ENCODE measurements at places on chromosomes 2 and 18.

DNA sequence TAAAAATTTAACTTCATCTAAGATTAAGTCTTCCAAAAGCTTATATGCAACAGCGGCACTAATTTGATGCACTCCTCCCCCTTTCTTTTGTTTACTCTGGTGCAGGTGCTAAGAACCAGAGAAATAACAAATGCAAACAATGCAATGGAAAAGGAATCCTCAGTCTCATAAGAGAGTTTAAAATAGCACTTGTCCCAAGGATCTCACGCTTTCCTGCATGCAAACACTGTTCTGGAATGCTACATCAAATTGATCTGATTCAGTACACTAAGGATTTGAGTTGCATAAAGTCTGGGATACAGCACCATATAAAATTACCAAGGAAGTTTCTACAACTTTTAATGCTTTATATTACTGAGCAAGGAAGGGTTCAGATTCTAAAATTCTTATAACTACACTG lies 50.5 kb downstream of the SEPTIN10 start:
- no peak for DNase-seq

DNA sequence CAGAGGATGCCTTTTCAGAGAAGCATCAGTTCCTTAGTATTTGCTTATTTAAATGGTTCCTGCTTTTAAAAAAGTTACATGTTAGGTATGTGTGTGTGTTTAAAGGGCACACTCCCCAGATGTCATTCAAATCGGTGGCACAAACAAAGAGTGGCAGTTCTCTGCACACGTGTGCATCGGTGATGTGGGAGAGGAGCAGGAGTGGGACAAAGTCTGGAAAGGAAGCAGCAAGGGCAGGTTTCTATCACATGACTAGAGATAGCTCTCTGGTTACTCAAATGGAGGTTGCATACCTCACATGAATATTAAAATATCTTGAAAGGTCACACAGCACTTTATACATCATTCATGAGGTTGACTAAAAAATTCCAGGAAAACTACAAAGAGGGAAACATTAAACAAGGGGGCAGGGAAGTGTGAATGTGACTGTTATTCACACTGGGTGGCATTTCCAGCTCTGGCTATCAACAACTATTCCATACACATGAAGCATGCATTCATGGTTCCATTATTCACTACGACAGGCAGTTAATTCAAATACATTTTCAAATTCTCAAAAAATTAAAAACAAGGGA lies 64.7 kb downstream of the SEPTIN10 start:
- DNase-seq, result no peak

DNA sequence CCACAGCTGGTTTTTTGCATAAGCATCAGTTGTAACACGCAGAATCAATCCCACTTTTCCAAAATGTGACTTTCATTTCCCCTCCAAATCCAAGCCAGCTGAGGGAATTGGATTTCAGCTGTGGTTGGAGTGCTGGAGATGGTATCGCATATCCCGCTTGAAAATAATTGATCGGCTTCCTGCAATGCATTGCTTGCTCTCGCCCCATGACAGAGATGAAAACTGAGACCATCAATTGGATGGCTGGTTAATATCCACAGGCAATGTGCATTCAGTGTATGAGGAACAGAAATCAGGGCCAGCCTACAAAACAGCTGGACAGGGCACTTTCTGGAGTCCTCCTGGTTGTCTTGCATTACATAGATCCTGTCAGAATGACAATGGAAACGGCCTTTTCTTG lies 135.3 kb downstream of the MAIP1 start:
- DNase-seq, result no peak

- no peak for DNase-seq
Measured at GRCh38 chr18:26429535-26430226, 118.7 kb downstream of the KCTD1 start.

- no peak for DNase-seq
Measured at GRCh38 chr2:58903427-58903826, 662.3 kb upstream of the FANCL start.

- no peak for DNase-seq
Measured at GRCh38 chr2:200258881-200259576, 47.5 kb upstream of the SPATS2L start.

GRCh38 chr2:7927691-7928090 lies 754.2 kb upstream of the ID2 start:
- no peak for DNase-seq

DNA sequence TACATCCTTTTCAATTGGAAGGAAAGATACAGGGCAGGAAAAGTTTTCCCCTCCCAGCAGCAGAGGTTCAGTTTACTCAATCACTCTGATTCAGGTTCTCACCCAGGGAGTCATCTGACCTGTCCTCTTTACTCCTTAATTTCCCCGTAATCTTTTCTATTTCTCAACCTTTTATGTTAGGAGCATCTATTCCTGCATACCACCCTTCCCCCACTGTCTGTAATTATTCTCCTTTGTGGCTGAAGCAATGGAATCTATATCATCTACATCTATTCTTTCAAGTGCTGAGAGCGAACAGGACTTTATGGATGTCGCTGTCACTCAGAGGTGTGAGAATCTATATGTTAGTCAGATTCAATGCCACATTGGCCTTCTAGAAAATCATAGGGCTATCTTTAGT lies 175.2 kb downstream of the NOL4 start:
- no peak for DNase-seq

- DNase-seq, result no peak
Measured at GRCh38 chr2:11387843-11388242, 43.4 kb upstream of the ROCK2 start.

DNA sequence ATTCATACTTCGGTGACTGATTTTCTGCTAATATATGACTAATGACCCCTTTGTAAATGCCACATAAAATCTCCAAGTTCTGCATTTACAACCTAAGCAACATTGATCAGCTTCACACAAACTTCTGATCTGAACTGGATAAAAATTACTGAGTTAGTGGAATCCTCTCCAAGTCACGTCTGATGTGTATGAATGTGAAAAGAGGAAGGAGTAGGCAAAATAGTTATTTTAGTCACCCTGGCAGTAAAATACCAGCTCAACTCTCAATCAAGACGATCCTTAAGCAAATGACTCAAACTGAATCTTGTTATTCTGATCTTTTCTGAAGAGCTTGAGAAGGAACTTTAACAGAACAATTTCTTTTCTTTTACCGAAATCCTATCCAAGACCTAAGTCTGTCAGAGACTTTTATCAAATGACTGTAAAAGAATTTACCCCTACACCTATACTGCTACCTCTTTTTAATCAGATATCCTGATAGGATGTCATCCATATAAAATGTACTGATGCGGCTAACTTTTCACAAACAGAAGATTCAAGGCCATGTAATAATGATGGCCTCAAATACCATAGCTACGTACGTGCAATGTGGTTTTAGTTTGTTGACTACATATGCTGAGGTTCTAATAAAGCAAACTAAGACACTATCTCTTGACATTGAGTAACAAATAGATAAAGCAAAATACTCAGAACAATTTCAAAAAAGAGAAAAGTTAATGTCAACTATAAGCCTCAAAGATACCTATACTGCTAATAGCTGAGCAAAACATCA lies 23.7 kb downstream of the CUL3 start:
- DNase-seq, result no peak

- no peak for DNase-seq
Measured at GRCh38 chr2:183408562-183408961, 284.3 kb downstream of the NUP35 start.

DNA sequence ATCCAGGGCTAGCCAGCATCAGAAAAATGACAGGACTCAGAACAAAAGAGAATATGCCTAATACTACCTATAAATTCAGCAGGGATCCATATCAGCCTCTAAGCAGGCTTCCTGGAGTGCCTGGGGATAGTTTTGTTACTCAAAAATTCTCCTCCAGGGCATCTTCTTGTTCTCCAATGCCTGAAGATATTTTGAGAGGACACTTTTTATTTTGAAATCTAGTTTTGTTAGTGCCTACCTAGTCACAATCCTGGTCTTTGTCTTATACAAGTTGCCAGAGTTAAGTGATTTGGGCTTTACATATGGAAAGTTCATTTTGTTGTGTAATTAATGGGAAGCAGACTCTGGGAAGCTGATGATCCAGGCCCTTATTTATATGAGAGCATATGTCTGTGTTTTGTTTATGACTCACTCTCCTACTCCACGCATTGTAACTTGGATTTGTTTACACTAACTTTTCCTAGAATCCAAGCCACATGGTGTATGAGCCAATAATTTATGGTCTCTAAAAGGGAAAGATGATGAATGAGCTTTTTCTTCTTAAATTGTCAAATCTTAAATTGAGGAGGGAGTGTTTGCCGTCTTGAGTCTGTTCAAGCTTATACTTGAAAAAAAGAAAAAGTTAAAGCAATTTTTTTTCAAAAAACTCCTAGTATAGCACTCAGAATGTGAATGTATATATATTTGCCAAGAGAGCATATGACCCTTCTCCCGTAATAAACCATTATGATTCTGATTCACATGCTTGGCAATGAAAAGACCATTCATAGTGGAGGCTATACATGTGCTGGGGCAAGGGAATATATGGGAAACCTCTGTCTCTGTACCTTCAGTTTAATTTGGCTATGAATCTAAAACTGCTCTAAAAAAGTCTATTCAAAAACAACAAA lies 370.3 kb downstream of the SETBP1 start:
- DNase-seq, result no peak

Data from NCI-H187 treated with DMSO at 0.1 percent for 48 hours (cell line).